ENCODE measurements at places on chromosomes 12 and 14. TPM values are rescaled to one million over a fixed set of nuclear protein-coding genes. Genes with fewer than 3 reads are reported as not detected.

The AICDA gene
- total RNA-seq = not detected

The CMA1 gene
- not detected for total RNA-seq

The RHEBL1 gene
- total RNA-seq = 4.6 TPM

DNA sequence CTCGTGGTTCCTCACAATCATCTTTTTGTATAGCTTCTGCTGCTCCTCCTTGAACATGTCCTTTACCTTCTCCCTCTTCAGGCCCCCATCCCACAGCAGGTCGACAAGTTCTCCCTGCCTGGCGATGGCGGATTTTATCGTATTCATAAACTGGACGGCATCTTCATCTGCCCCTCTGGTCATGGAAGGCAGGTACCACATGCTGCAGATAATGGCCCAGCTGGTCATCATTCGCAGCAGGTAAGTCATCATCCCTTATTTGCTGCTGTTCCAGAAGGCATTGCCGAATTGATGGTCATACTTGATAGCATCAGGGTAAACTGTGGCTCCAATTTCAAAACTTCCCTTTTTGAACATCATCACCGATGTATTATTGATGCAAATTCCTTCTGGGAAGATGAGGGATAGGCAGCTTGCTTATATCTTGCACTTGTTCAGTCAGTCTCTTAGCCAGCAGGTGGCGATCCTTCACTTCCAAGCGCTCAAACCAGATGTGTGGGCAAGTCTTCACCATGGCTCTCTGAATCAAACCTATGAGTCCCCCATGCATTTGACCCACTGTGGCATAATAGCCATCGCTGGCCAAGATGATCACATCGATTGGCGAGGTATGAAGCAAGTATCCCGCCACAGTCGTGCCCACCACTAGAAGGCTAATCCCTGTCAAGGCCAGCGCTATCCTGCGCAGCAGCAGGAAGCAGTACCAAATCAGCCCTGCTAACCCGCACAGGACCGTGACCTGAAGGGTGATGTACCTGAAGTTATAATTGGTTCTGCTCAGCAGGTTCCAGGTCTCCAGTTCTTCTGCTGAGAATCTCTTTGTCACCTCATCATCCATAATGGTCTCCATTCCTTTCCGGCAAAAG, 381.5 kb upstream of the STXBP6 start:
- DNase-seq = no peak

All from activated CD4-positive, alpha-beta T cell treated with anti-CD3 and anti-CD28 coated beads, Interleukin-2, amount 10 ng/mL, durations not matched to agents 7 days and 5 days (primary cell).